Effector CD4-positive, alpha-beta T cell (primary cell): ENCODE measurements at places on chromosomes 11 and 22.

GRCh38 chr11:132638423-132638822 lies 893.9 kb downstream of the OPCML start:
- DNase-seq, result no peak

- no peak for DNase-seq
Observed at GRCh38 chr11:111937461-111937769, 272 bp downstream of the DIXDC1 start.

DNA sequence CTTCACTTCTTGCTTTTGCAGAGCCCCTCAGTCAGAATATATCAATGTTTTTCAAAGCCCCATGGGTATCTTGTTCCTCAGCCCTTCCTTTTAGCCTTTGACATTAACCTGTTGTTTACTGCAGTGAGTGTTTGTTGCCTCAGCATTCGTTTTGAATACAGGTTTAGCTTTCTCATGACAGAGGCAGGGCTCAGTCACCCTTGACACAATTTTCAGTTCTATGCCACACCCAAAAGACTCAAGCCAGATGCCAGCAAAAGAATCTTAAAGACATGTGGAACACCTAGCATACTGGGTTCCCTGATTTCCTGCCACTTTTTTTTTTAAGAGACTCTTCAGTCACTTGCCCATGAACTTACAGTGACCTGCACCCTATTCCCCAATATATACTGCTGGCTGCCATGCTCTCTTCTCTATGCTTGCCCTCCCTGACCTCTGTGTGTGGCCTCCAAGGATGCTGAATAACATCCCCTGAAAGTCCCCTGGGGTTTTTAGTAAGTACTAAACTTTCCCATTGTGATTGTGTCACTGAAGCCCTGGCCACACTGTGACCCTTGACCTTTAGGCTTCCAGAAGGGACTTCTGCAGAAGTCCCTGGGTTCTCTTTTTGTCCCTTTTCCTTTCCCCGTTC lies 1225.5 kb downstream of the TBC1D22A start:
- DNase-seq, result no peak

DNA sequence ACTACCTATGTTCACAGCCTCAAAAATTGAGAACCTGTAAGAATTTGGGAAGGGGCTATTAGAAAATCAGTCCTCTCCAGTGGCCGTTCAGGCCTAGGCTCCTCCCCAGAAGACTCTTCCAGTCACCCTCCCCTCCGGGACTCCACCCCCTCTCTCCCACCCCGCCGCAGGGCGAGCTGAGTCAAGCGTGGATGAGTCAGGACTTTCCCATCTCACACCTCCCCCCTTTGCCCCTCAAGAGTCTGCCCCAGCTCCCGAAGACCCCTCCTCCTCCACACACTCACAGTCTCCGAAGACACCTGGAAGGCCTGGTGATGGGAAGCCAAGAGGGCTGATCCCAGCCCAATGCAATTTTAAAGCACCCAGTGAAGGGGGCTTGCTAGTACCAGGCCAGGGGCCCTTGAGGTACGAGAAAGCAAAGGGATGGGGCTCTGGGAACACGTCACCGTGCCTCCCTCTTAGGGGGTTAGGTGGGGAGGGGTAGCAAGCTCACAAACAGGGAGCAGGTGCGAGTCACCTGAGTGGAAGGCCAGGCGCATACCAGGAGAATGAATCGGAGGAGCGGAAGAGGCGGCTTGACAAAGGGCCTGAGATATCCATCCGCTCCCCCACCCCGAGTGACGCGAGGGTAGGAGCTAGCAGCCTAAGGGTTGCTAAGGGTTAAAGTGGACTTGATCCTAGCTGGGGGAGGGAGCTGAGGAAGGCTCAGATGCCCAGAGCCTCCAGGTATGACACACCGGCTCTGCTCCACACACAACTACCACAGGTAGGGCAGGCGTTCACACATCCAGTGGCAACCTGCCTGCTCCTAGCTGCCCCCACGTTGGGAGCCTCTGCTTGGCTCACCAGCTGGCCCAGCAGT lies 13.6 kb downstream of the BCL9L start:
- peak; percentile 73 for DNase-seq

GRCh38 chr11:65315204-65315865 lies 669 bp downstream of the CDC42EP2 start:
- DNase-seq, result peak; percentile 77

GRCh38 chr11:106249617-106250239 lies 172.3 kb downstream of the AASDHPPT start:
- no peak for DNase-seq

GRCh38 chr11:61890529-61891330 lies 615 bp downstream of the FADS3 start:
- peak; percentile 18 for DNase-seq

DNA sequence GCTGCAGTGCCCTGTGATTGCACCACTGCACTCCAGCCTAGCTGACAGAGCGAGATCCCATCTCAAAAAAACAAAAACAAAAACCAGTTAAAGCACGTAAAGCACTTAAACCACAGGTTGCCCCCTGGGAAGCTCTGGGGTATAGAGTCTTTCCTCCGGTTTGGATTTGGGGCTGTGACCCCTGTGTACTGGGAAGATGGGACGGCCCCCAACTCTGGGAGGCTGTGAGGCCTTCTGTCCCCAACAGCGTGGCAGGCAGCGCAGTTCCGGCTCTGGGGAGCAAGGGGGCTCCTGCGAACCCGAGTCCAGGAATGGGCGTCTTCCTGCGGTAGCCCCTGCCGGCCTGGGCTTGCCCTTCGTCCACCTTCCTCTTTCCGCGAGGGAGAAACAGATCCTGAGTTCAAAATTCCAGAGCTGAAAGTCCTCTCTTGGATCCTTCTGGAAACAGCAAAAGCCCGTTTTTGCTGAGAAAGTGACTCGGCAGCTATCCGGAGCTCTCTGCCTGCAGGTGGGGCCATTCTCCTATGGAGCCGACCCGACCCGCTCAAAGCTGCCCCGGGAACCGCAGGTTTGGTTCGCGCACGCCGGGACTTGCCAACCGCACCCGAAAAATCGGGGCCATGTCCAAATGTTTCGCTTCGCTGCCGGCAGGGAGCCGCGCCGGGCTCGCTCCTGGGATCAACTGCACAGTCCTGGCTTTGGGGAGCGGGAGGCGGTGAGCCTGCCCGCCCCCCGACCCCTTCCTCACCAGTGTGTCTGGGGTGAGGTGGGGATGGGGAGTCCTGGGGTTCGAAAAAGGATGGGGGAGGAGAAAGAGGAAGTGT lies 36.3 kb upstream of the POLA2 start:
- DNase-seq, result peak; percentile 44

GRCh38 chr11:118239509-118240205 lies 12.5 kb downstream of the MPZL3 start:
- DNase-seq, result no peak

- no peak for DNase-seq
Observed at GRCh38 chr22:36303874-36304273, 50.9 kb downstream of the APOL1 start.

GRCh38 chr11:71489311-71490043 lies 36.5 kb downstream of the NADSYN1 start:
- DNase-seq, result no peak

- no peak for DNase-seq
Observed at GRCh38 chr11:99522467-99523173, 501.9 kb downstream of the CNTN5 start.

DNA sequence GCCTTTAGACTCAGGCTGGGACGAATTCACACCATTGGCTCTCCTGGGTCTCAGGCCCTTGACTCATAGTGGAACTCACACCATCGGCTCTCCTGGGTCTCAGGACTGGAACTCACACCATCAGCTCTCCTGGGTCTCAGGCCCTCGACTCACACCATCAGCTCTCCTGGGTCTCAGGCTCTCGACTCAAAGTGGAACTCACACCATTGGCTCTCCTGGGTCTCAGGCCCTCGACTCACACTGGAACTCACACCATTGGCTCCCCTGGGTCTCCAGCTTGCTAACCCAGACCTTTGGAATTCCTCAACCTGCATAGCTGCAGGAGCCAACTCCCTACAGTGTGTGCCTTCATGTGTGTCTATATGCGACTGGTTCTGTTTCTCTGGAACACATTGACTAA lies 56.7 kb downstream of the SHISAL1 start:
- DNase-seq, result no peak
